ENCODE measurements at places on chromosomes 3 and 15.

DNA sequence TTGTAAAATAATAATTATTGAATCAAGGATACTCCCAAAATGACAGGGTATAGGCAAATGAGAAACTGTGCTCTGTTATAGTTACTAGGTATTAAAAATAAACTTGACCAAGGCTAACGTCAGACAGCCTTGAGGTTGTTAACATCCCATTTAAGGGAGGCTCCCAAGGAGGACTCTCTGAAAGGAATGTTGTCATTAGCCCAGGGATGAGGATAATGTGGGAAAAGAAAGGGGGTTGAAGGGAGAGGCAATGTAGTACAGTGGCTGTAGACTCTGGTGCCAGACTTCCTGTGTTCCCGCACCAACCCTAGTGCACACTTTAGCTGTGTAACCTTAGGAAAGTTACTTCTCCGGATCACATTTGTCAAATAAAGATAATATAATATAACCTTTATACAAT is 47.0 kb upstream of the RARB start:
- H3K4me1 ChIP-seq: no peaks in the 10 kb centered on the region
- H3K27ac ChIP-seq: no peak overlapping the region
- no peaks in the 10 kb centered on the region for H3K36me3 ChIP-seq
- H3K27me3 ChIP-seq: no peaks in the 10 kb centered on the region

- no peak overlapping the region for H3K4me3 ChIP-seq
- no peaks in the 10 kb centered on the region for H3K36me3 ChIP-seq
These were observed 185.5 kb upstream of the GPR149 start for GRCh38 chr3:154615471-154615870.

GRCh38 chr3:43144761-43145490 is 39.0 kb upstream of the POMGNT2 start:
- H3K27me3 ChIP-seq: no peaks in the 10 kb centered on the region
- H3K27ac ChIP-seq: no peak overlapping the region
- H3K36me3 ChIP-seq: no peaks in the 10 kb centered on the region
- no peak overlapping the region for H3K4me3 ChIP-seq

GRCh38 chr15:40444736-40445135 is 4.0 kb downstream of the BAHD1 start:
- H3K27ac ChIP-seq: no peak overlapping the region
- no peaks in the 10 kb centered on the region for H3K27me3 ChIP-seq
- H3K36me3 ChIP-seq: no peaks in the 10 kb centered on the region
- peaks cover 7% of the 10 kb centered on the region for H3K4me1 ChIP-seq

DNA sequence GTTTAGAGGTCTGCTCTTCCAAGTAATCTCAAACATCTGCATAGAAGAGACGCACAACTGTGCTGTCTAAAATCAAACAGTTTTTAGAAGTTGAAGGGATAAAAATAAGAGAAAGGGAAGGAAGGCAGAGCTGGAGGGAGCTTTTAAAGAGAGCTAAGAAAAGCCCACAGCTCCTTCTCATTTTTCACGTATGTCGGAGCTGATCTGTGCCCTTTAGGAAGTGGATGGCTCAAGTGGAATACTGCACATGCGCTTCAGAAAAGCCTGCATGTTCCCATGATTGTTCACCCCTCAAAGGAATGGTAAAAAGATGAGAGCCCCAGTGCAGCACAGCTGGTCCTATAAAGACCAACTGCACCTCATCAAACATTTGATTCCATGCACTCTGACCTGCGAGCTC is 207.2 kb downstream of the ADAMTS17 start:
- no peak overlapping the region for H3K4me3 ChIP-seq
- no peaks in the 10 kb centered on the region for H3K36me3 ChIP-seq
- H3K27me3 ChIP-seq: no peaks in the 10 kb centered on the region
- no peaks in the 10 kb centered on the region for H3K4me1 ChIP-seq
- no peak for DNase-seq
- no peak overlapping the region for H3K27ac ChIP-seq

DNA sequence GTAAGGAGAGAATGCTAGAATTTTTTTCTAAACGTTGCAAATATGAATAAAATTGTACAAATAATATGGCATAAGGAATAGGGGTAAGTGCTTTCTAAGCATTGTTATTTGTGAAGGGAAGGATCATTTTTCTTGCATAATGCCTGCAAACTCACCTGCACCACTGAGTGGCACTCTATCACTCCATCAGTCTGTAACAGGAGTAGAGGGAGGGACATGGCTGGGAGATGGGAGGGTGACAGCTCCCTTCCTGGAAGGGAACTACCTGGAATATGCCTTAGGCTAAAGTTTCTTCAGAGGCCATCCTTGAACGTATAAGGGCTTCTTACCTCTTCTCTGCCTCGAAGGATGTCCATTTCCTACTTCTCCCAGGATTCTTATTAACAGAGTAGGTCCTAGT is 3.0 kb downstream of the NAALADL2 start:
- H3K27me3 ChIP-seq: no peaks in the 10 kb centered on the region
- H3K27ac ChIP-seq: no peak overlapping the region
- H3K4me3 ChIP-seq: no peak overlapping the region
- DNase-seq: no peak
- no peaks in the 10 kb centered on the region for H3K36me3 ChIP-seq

DNA sequence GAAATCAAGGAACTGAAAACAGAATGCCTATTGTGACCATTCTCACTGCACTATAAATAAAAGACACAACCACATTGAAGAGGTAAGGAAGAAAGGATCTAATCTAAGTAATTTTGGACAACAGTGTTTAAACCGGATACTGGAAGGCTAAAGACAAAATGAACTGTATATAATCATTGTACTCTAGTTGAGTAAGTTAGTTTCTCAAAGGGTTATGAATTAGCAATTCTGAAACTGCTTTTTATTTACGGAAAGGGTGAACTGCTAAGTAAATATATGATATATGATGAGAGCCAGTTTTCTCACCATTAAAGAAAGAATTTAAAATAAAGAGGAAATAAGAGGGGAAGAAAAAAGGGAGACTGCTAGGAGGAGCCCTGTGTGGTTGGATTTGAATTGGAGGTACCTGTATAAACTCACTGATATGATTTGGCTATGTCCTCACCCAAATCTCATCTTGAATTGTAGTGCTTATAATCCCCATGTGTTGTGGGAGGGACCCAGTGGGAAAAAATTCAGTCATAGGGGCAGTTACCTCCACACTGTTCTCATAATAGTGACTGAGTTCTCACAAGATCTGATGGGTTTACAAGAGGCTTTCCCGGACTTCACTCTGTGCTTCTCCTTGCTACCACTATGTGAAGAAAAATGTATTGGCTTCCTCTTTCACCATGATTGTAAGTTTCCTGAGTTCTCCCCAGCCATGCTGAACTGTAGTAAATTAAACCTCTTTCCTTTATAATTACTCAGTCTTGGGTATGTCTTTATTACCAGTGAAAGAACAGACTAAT is 607.7 kb downstream of the PYDC2 start:
- peaks cover 7% of the 10 kb centered on the region for H3K4me1 ChIP-seq
- H3K27me3 ChIP-seq: no peaks in the 10 kb centered on the region
- no peaks in the 10 kb centered on the region for H3K36me3 ChIP-seq
- DNase-seq: no peak
- H3K4me3 ChIP-seq: no peak overlapping the region

Measured in RWPE2 (cell line).